Hematopoietic multipotent progenitor cell (in vitro differentiated cells): ENCODE measurements at places on chromosomes 6 and 20.

GRCh38 chr6:84274856-84275255 lies 47.4 kb upstream of the CEP162 start:
- no peak for DNase-seq

DNA sequence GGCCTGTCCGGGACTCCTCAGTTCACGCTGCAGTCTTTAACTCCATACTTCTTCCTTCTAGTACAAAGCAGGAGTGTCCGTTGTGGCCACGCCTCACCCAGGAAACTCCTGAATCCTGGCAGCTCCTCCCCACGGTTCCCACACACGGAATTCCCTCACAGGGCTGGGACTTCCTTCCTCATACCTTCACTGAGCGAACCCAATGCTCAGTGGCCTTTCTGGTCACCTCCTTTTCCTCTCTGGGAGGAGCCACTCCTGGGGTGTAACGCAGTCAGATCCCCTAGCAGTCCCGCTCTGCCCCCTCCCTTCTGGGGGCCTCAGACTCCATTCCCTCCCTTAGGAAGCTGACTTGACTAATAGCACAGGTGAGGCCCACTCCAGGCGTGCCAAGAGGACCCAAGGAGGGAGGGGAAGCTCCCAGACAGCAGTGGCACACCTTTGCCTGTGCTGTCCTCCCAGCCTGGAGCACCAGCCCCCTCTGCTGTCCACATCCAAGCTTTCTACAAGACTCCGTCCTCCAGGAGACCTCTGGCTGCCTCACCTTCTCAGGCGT lies at the start of gene SLC52A3:
TSS of gene SLC52A3 (minus strand) at position 75 of the 553 bp plus-strand sequence. CDS start 2,726 bp downstream, outside the sequence.
- no peak for DNase-seq

GRCh38 chr20:47150403-47151152 lies 205.9 kb downstream of the ZMYND8 start:
- peak; percentile 53 for DNase-seq

GRCh38 chr6:10800810-10801209 lies 37.5 kb downstream of the MAK start:
- DNase-seq = no peak

- DNase-seq = no peak
Measured at GRCh38 chr6:30047220-30047619, 13.8 kb upstream of the POLR1H start.

DNA sequence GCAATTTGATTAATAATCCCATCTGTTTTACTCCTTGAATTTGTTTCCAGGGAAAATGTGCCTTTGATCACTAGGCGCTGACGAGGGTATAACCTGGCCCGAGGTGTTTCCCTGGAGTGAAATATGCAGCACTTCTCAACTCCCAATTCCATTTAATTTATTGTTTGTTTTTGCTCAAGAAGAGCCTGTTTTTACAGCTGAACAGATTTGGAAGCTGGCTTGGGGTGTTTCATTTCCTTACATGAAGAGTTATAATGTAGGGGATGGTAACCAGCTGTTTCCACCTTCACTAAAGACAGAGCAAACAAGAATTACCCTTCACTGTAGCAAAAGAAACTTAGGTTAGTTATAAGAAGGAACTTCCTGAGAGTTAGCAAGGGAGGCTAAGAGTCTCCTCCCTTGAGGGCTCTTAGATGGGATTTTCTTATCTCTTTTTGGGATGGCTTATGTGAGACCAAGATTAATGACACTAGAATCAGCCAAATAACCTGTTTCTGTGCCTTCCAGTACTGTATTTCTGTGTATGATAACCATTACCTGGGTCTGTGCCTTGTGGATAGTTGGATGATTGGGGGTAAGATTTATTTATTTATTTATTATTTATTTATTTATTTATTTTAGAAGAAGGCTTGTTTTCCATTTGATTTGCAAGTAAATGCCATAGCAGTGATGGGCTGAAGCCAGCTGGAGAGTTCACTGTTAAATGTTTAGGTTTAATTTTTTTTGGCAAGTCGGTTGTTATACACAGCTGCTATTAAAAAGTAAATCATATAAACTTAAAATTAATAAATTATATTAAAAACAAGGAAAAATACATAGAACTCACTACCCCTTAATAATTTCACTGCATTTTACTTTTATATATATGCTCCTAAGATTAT lies 162.2 kb upstream of the BMP2 start:
- no peak for DNase-seq

- DNase-seq = no peak
Measured at GRCh38 chr20:36493051-36493800, 48.1 kb upstream of the MYL9 start.

- no peak for DNase-seq
Measured at GRCh38 chr6:106637717-106638341, 8.5 kb downstream of the QRSL1 start.

DNA sequence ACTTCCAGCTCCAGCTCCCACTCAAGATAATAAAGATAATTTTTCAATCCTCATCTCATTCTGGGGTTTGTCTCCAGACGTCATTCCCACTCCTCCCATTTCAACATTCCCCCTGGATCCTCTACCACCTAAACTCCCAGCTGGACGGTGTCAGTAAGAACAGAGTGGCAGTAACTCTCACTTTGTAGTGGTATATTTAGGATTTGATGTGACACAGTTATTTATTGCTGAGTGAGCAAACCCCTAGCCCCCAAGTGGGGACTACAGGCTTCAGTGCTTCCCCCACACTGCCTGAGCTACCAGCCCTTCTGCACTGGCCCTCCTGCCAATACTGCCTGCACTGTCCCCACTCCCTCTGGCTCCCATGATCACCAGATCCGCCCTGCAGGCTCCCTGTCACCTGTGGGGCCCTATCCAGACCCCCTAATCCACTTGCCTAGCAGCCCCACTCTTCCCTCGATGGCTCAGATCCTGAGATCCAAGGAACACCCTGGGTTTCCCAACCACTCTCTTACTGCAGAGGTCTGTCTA lies 2.4 kb downstream of the C6orf47 start:
- no peak for DNase-seq

- no peak for DNase-seq
Measured at GRCh38 chr6:53026526-53026925, 31.4 kb upstream of the GSTA4 start.

- DNase-seq = peak; percentile 39
Measured at GRCh38 chr20:61896058-61896961, 169.4 kb downstream of the TAF4 start.

- DNase-seq = no peak
Measured at GRCh38 chr20:39795401-39796272, 833.5 kb downstream of the DHX35 start.

DNA sequence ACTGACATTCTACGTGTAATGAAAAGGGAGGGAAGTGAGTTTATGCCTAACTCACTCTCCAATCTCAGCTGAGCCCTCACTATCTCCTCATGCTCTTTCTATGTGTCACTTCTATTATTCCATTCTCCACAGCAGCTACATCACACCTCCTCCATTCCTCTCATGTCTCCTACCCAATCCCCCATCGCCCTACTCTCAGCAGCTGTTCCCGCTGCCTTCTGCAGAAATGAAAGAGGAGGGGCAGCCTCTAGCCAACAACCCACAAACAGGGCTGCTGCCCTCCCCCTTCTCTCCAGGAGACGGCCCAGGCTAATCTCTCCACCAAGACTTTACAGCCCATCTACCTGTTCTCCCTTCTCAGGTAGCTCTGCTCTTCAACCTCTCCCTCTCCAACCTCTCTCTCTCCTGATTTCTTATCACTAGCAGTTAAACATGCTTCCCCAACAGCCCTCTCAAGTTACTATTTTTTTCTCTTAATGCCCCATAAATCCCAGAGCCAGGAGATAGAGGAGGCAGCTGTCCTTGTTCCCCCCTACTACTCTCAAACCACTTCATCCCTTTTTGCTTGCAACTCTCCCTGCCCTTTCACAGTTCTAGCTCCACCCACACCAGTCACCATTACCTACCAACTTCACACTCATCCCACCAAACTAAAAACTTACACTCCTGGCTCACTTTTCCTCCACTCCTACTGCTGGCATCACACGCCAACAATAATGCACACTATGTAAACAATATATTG lies 136.5 kb downstream of the BTBD9 start:
- no peak for DNase-seq

GRCh38 chr20:41347523-41348429 lies 7.2 kb downstream of the LPIN3 start:
- no peak for DNase-seq

DNA sequence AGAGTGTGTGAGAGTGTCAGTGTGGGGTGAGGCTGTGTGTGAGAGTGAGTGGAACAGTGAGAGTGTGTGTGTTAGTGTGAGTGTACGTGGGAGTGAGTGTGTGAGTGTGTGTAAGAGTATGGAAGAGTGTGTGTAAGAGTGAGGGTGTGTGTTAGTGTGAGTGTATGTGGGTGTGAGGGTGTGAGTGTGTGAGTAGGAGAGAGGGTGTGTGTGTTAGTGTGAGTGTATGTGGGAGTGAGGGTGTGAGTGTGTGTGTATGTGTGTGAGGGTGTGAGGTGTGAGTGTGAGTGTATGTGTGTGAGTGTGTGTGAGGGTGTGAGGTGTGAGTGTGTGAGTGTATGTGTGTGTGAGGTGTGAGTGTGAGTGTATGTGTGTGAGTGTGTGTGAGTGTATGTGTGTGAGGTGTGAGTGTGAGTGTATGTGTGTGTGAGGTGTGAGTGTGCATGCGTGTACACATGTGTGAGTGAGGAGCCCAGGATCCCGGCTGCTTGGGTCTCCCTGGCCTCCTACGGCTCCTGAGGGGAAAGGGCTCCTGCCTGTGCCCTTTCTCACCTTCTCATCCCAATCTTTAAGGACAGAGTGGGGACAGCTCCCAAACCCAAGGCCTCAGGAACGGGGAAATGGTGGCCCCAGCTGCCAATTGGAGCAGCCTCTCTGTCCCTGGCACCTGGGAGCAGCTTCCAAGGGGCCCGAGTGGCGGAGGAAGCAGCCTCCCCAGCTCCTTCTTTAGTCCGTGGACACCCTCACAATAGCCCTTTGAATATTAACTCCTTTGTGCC lies 100.2 kb downstream of the PSMB1 start:
- DNase-seq = no peak

DNA sequence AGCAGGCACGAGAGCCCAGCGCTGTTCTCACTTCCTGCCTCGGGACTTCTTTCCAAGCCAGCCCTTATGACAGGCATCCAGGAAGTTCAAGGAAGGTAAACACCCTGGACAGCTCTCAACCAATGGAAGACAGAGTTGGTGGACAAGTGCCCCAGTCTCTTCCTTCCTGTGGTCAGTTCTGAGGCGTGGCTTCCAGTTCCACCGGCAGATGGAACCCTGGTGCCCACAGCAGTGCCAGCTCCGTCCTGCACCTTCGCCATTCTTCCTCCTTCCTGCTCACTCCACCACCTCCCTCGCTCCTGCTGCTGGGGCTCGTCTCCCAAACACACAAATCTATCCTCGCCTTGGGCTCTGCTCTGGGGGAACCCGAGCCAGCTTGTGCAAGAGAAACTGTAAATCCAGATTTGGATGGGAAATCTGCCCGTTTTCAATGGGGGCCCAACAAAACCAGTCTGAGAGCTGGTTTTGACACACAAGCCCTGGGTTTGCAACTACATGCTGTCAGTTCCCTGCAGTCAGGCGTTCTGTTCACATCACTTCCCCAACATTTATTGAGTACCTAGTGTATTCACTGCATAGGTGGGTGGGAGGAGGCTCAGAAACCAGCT lies 162.7 kb downstream of the GRM4 start:
- no peak for DNase-seq
